NCI-H2107 (cell line): ENCODE measurements at places on chromosomes 5 and 9.

GRCh38 chr5:79224286-79224984, 11.5 kb upstream of the JMY start:
- DNase-seq, result no peak

DNA sequence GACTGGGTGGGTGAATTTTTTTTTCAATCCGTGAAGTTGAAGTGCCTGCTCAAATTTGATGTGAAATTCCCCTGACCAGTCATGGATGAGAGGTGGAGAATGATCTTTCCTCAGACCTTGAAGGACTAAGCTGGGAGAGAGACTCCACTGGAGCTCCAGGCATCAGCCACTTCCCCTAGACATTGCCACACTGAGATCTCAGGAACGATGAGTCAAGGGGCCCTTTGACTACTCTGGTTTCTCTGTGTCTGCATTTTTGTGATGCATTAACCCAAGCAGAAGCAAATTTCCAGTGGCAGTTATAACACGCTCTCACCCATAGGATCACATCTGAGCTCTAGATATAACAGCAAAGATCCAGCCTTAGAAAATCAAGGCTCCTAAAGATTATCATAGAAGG, 171.2 kb upstream of the KIF2A start:
- DNase-seq, result no peak

GRCh38 chr9:27489087-27489876, 34.8 kb upstream of the IFNK start:
- no peak for DNase-seq

DNA sequence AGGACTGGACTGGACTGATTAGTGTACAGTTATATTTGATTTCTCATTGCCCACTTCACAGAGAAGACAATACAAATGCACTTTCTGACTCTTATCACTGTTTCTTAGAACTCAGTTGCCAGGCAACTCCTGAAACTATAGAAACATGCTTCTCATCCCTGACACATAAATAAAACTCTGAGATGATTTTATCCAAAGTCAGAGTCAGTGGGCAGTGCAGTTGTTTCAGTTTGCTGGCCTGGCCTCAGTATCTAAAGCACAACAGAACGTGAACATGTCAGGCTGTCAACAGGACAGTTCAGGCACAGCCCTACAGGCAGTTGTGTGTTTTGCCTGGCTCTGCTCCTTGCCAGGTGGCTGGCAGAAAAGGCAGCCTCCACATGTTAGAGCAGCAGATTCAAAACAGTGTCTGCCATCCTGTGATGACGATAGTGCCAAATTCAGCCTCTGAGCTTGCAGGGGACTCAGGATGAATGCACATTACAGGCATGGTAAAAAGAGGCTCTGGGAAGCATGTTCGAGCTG, 65.1 kb upstream of the CCDC152 start:
- no peak for DNase-seq

- DNase-seq, result no peak
Observed at GRCh38 chr5:73564675-73565074, 764 bp downstream of the ANKRA2 start.

- no peak for DNase-seq
Observed at GRCh38 chr5:63563008-63563917, 399.0 kb downstream of the HTR1A start.
